NAMALWA (cell line): ENCODE measurements at places on chromosomes 5 and 9.

DNA sequence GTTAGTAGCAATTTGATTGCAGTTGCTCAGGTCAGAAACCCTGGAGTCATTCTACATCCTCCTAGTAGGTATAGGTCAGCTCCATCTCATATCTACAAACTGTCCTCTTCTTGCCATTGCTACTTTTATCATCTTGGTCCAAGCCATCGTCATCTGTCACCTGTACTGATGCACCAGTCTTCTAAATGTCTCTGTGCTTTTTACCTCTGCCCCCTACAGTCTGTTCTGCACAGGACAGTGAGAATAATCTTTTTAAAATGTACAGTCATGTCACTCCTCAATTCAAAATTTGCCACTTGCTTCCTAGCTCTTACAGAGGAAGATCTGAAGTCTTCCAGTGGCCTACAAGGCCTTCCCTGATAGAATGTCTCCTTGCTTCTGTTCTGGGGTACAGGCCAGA, 6.8 kb downstream of the NNT start:
- peak; percentile 56 for DNase-seq

GRCh38 chr5:32170303-32171151, 3.6 kb downstream of the GOLPH3 start:
- DNase-seq = no peak

DNA sequence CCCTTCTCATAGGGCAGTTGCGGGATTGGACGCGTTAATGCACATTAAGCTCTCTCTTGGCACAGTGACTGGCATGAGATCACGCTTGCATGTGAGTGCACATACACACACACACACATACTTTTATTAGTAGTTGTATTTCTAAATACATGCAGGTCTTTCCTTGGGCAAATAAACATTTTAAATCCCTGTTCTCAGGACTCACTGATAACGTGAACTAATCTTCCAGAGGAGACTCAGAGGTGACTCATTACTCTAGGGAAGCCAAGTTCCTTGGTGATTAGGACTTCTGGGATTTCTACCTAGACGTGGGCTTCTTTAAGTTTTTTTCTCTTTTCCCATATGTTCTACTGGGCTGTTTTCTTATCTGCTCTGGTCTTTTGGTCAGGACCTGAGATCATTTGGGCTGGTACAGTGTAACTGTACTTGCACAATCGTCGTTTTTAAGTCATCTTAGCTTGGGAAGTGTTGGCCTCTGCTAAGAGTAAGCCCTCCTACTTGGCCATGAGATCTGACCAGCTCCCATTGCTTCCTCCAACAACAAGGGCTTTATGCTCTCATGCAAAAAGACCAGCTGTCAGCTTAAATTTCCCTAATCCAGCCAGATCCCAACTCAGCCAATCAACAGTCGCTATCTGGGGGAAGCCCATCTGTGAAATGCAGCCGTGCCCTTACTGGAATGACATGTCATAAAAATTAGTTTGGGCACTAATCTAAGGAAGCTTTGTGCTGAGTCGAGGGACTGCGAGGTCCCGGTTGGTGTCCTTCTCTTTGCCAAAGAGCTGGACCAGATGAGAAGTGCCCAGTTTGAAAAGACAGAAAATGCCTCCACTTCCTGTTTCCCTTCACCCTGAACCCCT, 176.4 kb upstream of the ANKRD55 start:
- no peak for DNase-seq

DNA sequence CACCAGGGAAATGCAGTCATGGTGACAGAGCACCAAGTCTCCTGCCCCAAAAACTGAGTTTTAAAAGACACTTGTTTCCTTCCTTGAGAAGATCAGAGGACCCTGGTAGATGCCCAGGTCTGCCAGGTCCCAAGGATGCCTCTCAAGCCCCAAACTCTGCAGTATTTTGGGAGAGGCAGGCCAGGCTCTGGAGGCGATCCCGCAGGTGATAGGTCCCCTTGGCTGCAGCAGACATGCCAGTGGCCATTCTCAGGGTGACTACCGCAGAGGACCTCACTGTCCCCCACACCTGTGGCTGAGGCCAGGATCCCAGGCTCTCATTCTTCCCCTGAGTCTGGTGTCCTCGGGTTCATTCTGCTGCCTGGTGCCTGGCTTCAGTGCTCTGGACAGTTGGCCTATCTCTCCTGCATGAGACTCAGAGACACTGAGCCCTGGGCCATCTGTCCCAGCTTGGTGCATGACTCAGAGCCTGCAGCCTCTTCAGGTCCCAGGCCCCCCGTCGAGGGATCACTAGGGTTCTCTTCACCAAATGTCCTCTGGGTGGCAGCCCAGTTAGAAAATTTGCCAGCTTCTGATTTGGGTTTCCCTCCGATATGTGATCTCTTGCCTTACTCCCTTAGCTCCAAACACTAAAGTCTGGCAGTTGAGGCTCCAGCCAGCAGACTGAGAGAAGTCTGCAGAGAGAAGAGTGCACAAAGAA, 59.7 kb upstream of the GARNL3 start:
- peak; percentile 53 for DNase-seq

DNA sequence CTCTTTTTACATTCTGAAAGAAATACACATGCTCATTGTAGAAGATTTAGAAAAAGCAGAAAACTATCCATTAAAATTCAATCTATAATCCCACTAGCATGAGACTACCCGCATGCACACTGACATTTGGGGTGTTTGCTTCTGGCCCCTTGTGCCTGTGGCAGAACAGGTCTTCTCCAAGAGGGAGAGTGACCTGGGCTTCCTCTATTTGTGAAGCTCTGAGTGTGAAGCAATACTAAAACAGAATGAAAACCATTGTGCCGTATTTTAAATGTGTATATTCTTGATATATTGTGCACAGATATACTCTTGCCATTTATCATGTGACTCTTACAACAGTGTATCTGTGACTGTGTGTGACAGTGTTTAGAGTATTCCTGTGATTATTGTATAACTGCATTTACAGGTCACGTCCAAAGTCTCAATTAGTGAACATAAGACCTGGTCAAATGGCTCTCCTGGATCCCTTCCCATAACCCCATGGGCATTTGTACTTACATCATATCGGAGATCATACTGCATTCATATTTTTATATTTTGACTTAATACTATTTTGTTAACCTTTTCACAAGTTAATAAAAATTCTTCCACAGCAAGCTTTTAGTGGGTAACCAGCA, 14.7 kb upstream of the CPEB4 start:
- no peak for DNase-seq
